ENCODE measurements at places on chromosomes 6 and 20. TPM values are rescaled to one million over a fixed set of nuclear protein-coding genes. Genes with fewer than 3 reads are reported as not detected.
A peak's percentile ranks its signal among the peaks of the same experiment; 100 is the strongest.

DNA sequence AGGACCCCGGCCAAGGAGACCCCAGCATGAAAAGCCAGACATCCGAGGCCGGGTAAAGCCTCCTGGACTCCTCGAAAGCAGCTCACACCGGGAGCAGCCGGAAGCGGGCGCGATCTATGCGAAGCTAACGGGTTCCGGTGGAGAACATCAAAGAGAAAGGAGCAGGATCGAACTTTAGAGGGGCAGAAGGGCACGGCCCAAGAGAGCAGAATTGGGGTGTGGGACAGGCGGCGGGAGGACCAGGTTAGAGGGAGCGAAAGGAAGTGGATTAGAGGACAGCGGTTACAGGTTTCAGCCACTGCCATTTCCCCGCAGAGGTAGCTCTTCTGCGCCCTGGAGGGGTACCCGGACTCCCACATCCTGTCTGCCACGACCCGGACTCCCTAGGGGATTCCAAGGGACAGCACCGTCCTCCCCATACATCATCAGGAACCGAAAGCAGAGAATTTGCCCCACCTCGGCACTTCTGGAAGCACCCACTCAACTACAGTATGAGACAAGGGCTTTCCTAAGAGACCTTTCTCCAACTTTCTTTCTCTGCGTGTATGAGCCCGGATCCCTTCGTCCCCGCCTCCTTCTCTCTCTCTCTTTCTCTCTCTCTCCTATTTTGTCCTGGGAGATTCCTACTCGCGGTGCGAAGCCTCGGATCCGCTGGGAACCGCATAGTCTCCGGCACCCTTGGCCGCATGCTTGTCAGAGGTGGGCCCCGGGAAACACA, 507 bp upstream of the VGLL2 start:
- no peak for DNase-seq

GRCh38 chr6:7446619-7447325, 57.2 kb downstream of the RIOK1 start:
- DNase-seq = no peak

- peak; percentile 39 for DNase-seq
Measured at GRCh38 chr6:106527979-106528378, 101.3 kb downstream of the RTN4IP1 start.

DNA sequence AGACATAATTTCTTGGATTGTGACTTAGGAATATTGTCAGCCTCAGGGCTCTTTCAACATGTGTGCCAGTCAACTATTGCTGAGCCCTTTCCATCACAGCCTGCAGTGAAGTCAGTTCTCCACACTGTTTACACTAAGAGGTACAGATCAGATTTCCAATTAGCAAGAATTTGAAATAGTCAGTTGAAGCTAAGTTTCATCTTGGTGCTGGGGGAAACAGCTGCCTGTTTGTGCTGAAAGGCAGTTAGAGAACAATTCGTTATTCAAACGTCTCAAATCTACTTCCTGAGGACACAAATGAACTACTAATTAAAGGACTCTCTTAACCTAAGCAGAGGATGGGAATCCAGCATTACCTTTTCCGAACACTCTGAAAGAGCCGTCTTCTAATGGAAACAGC, 25.9 kb downstream of the ADGRF1 start:
- DNase-seq = peak; percentile 73

GRCh38 chr6:79421001-79421411, 116.2 kb downstream of the LCA5 start:
- DNase-seq = no peak

DNA sequence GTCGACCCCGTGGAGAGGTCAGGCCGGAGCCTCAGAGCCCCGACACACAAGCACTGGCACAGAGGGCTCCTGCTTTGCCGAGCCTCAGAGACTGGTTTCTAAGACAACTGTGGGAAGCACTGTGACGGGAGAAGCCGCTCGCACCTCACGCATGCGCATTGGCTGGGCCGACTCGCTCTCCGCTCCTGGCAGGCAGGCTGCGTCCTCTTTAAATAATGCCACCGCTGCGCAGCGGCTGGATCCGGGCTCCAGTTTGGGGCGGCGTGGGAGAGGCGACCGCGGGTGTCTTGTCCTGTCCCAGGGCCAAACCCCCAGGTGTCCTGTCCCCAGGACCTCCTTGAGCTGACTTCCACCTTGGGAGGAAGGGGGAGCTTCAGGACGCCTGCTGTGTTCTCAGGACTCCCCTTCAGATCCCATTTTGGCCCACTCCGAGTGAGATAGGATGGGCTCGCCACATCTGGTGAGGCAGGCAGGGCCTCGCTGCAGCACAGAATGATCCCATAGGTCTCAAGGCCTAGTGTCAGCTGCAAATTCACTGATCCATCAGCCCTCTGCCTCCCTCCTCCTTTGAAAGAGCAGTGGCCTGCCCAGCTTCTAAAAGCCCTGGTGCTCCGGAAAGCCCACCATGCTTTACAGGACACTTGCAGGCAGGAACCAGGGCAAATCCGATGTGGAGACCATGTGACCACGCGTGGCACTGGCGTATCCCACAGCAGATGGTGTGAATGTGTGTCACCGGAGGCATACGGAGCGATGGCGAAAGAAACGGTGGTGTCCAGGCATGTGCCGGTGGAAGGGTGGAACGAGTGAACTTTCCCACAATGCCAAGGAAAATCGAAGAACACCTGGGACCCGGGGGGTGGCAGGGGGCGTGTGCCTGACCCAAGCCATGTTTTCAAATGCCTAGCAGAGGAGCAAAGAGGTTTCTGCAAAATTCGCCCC, 169.3 kb upstream of the ZNF337 start:
- DNase-seq = peak; percentile 51

GRCh38 chr6:26531897-26532296, 6.3 kb upstream of the HMGN4 start:
- DNase-seq = no peak

DNA sequence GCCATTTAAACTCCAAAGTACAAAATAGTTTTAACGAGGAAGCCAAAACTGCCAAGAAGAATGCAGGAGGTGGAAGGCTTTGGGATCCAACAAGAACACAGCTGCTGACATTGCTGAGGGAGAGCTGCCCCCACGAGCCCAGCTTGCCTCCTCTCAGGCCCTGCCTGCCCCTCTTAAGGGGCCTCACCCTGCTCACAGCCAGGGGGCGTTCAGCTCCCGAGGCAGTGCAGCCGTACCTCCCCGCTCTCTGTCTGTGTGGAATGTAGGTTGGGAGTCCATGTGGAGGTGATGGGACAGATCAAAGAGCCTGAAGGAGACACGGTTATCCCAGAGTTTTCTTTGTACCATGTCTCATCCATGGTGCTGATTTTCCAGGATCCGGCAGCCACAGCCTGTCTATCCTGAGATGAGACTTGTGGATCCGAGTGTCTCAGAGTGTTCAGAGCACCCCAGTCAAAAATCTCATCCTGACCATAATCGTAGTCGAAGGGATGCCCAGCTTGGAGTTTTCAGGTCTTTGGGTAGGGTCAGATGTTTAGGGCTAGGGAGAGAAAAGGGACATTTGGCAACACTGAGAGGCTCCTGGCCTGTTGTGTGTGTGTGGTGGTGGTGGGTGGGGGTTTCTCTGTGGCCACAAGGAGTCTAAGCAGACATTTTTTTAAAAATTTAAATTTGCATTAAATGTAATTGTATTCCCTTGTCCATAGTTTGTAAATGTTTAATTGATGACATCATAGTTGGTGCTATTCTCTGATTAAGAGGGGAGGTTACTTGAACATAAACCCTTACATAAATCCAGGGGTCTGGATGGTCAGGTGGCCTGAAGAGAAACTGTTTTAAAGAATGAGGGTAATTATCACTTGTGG, 111.4 kb upstream of the CLDN20 start:
- DNase-seq = no peak

Gene TINAG
- total RNA-seq = not detected

Gene PRL
- not detected for total RNA-seq

Gene UNC5CL
- 0.25 TPM for total RNA-seq

Gene CYP21A2
- 0.48 TPM for total RNA-seq

Gene RIMS1
- 6.7 TPM for total RNA-seq

Measured in H4 (cell line).